Lower lobe of right lung (tissue), 2 donors: ENCODE measurements at places on chromosomes 2 and 18. TPM values are rescaled to one million over a fixed set of nuclear protein-coding genes. Genes with fewer than 3 reads are reported as not detected.

ADAM23 gene
- 2.5 TPM for total RNA-seq

DNA sequence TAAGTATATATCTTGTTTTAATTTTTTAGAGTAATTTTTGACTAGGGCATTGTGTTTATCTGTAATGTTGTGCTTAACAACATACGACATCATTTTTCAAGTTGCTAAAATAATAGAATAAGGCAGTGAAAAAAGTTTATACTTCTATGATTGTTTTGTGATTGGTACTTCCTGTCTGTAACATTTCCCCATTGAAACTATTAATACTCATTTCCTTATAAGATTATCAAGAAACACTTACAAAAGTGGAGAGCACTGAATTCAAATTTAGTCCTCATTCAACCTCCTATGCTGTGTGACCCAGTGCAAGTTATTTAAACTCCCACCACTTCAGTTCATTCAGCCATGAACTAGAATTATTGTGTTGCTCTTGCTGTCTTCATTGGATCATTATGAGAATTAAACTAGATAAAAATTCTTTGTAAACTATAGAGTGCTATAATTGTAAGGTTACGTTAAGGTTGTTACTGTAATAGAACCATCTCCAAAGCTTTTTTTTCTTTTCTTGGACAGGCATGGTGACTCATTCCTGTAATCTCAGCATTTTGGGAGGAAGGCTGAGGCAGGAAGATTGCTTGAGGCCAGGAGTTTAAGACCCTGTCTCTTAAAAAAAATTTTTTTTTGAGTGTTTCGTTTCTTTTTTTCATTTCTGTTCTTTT lies 2.8 kb downstream of the ETAA1 start:
- no peak for DNase-seq
- H3K27ac ChIP-seq: no peak overlapping the region
- H3K4me3 ChIP-seq: no peak overlapping the region
- H3K27me3 ChIP-seq: no peaks in the 10 kb centered on the region

- peaks cover 22% of the 10 kb centered on the region for H3K4me1 ChIP-seq
- H3K27ac ChIP-seq: peak within 1 kb of the TSS; percentile 90
- H3K4me3 ChIP-seq: peak within 1 kb of the TSS; percentile 71
- peaks cover 18% of the 10 kb centered on the region for H3K27me3 ChIP-seq
Measured at GRCh38 chr2:150487537-150488429, at the start of gene RND3. RND3 (minus strand) TSS chr2:150487667; CDS start chr2:150487417, 250 bp downstream.

- H3K27ac ChIP-seq: no peak overlapping the region
- no peak overlapping the region for H3K4me3 ChIP-seq
- H3K36me3 ChIP-seq: peaks cover 1% of the 10 kb centered on the region
- H3K27me3 ChIP-seq: no peaks in the 10 kb centered on the region
- DNase-seq: no peak
Measured at GRCh38 chr2:71521436-71521950, 68.1 kb downstream of the DYSF start.

MAIP1 gene
- 14.8 TPM for total RNA-seq

DNA sequence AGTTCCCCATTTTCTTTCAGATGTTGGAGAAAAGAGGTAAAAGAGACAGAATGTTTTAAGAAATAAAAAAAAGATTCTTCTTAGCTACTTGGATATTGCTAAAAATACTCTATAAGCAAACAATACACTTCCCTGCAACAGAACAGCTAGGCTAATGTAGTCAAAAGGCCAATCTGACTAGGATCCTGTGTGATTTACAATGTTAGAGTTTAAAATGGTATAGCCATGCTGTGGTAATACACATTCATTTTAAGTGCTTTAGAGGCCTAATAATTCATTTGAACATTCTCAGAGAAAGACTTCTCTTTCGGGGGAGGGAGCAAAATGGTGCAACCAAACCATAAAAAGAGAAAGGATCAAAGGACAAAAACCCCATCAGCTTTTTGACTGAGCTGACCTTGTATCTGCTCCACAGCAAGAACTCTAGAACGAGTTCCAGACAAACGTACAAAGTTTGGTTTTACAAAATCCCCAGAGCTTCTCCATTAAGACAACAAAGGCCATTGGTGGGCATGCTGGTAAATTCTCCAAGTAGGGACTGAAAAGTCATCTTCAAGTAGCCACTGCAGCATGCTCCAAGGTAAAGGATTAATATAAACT lies 200.2 kb downstream of the STK39 start:
- H3K27ac ChIP-seq: no peak overlapping the region
- no peaks in the 10 kb centered on the region for H3K36me3 ChIP-seq
- no peak for DNase-seq
- no peaks in the 10 kb centered on the region for H3K27me3 ChIP-seq

GRCh38 chr18:53441761-53442414 lies 782.6 kb downstream of the MBD2 start:
- H3K36me3 ChIP-seq: no peaks in the 10 kb centered on the region
- H3K27me3 ChIP-seq: no peaks in the 10 kb centered on the region
- H3K4me1 ChIP-seq: no peaks in the 10 kb centered on the region
- no peak for DNase-seq

GRCh38 chr18:26502823-26503222 lies 45.5 kb downstream of the KCTD1 start:
- DNase-seq: no peak
- no peaks in the 10 kb centered on the region for H3K27me3 ChIP-seq
- H3K4me3 ChIP-seq: no peak overlapping the region
- H3K36me3 ChIP-seq: no peaks in the 10 kb centered on the region
- no peaks in the 10 kb centered on the region for H3K4me1 ChIP-seq

- no peaks in the 10 kb centered on the region for H3K27me3 ChIP-seq
- H3K27ac ChIP-seq: no peak overlapping the region
- no peak for DNase-seq
- no peak overlapping the region for H3K4me3 ChIP-seq
Measured at GRCh38 chr2:212423089-212423488, 115.5 kb downstream of the ERBB4 start.

- H3K27ac ChIP-seq: no peak overlapping the region
- H3K4me1 ChIP-seq: no peaks in the 10 kb centered on the region
- H3K4me3 ChIP-seq: no peak overlapping the region
- no peaks in the 10 kb centered on the region for H3K27me3 ChIP-seq
- no peaks in the 10 kb centered on the region for H3K36me3 ChIP-seq
- no peak for DNase-seq
Measured at GRCh38 chr2:65722028-65722778, 289.8 kb upstream of the SPRED2 start.

DNA sequence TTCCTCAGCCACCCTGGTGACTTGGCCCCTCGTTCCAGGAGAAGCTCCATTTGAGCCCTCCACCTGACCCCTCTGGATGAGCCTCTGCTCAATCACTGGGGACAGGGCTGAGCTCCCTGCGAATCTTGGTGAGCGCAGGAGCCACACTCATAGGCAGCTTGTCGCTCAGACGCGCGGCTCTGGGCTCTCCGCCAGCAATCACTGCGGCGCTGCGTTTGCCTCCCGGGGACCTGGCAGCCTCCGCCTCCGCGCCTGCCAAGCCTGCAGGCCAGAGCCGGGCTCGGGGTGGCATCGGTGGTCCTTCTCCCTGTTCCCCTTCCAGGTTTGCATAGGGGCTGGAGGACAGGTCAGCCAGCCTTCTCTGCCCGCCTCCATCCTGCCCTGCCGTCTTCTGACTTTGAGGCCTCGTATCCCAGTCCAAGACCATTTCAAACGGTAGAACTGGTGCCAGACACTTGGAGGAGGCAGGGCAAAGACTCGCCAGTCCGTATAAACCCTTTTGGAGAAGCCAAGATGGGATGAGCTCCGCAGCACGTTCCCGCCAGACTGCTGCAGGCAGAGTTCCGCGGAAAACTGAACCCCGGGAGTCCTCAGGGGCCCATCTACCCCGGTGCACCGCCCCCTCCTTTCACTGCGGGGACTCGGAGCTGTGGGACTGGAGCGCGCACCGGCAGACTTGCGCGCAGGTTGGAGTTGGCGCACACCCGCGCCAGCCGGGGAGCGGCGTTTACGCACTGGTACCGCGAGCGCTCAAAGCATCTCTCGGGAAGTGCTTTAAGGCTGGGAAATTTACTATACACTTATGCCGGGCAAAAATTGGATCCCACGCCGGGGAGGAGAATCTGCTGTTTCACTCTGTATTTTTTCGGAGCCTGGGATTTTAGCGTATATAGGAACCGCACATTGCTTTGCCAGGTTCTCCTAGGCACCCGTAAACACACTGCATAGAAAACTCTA lies 1.1 kb upstream of the TACR1 start:
- H3K36me3 ChIP-seq: no peaks in the 10 kb centered on the region
- H3K4me3 ChIP-seq: peak overlapping the region; percentile 51
- H3K4me1 ChIP-seq: peaks cover 20% of the 10 kb centered on the region
- no peak overlapping the region for H3K27ac ChIP-seq

DNA sequence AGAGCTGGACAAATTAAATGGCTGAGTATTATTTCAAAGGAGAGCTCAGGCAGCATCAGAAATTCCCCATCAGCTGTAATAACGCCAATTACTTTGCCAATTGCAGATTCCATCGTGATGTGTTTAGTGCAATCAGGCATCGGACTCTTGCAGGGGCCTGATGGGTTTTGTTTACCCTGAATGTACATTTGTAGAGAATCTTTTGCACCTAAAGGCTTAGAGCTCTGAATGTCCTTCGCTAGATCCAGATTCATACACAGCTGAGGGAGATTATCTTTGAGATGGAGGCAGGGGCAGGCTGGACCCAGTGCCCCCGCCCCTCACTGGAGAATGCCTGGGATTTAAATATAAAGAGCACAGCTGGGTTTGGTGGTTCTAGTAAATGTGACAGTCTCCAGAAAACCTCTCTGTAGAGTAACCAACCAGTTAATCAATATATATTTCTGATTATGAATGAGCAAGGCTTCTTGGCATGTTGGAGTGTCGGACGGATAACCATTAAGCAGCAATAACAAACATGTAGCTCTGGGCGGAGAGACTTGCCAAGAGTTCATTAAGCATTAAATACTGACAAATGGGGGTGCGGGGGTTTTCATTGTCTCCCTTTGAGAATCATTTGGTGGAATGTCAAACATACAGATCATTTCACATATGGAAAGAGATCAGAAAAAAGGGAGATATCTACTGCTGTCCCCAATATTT lies 200.9 kb downstream of the SETBP1 start:
- H3K27me3 ChIP-seq: no peaks in the 10 kb centered on the region
- no peaks in the 10 kb centered on the region for H3K4me1 ChIP-seq
- H3K36me3 ChIP-seq: no peaks in the 10 kb centered on the region
- H3K4me3 ChIP-seq: no peak overlapping the region

RNU2-63P gene
- not detected for total RNA-seq

DCC gene
- 4.5 TPM for total RNA-seq

DNA sequence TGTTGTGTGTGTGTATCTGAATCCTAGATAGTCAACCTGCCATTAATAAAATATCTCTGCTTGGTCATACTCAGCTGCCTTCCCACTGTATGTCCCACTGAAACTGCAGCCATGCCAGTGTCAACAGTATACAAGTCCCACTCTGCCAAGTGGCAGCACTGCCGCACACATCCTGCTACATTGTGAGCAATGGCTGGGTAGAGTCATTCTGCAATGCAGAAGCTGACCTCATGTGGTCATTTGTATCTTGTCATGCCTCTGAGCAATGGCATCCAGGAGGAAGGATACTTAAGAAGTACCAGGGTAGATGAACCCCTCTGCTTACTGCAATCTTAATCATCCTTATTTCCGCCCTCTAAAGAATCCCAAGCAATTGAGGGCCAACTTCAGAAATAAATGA lies 302.2 kb upstream of the DDX18 start:
- H3K27ac ChIP-seq: no peak overlapping the region
- DNase-seq: no peak
- no peaks in the 10 kb centered on the region for H3K27me3 ChIP-seq
- H3K36me3 ChIP-seq: no peaks in the 10 kb centered on the region

DNA sequence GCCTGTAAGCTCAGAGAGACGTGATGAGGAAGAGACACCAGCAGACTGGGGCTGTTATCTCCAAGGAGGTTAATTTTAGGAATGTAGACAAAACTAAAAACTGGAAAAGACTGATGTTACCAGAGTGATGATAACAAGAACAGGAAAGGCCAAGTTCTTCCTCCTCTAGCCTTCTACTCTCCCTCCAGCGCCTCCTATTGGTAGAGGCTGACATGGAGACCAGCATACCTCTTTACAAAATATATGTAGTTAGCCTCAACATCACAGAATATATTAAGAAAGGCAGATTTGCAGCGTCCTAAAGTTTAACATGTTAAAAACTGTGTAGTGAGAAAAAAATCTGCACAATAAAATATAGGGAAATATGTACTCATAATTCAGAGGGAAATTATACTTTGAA lies 66.0 kb downstream of the TCF4 start:
- no peak overlapping the region for H3K27ac ChIP-seq
- H3K36me3 ChIP-seq: no peaks in the 10 kb centered on the region
- no peak for DNase-seq

DNA sequence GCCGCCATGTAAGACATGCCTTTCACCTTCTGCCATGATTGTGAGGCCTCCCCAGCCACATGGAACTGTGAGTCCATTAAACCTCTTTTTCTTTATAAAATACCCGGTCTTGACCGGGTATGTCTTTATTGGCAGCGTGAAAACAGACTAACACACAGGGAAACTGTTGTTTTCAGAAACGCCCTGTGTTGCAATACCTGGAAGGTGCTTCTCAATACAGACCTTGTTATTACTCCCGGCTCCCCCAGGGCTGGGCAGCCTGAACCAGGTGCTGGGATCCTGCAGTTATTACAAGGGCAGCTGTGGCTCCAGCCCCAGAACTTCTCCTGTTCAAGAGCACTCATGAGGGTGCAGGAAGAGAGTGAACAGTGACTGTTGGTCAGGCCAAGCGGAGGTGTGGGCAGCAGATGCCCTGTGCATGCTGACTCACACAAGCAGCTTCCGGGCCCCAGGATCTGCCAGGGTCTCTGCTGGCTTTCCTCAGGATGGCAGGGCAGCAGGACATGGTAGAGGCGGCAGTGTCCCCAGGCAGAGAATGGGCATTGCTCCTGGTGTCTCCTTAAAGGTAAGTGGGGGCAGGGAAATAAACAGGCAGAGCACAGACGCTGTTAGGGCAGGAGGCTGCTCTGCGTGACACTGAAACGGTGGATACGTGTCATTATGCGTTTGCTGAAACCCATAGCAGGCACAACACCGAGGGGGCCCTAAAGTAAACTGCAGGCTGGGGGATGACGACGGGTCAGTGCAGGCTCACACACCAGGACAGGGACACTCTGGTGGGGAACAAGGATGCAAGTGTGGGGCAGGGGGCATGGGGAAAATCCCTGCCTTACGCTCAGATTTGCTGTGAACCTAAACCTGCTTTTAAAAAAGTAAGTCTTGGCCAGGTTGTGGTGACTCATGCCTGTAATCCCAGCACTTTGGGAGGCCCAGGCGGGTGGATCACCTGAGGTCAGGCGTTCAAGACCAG lies 89.1 kb downstream of the NDUFA10 start:
- H3K4me1 ChIP-seq: no peaks in the 10 kb centered on the region
- H3K36me3 ChIP-seq: no peaks in the 10 kb centered on the region
- peak; percentile 28 for DNase-seq
- H3K27me3 ChIP-seq: peaks cover 2% of the 10 kb centered on the region
- no peak overlapping the region for H3K4me3 ChIP-seq
- H3K27ac ChIP-seq: no peak overlapping the region

SRD5A2 gene
- total RNA-seq: 1.2 TPM

- H3K27me3 ChIP-seq: peaks cover 37% of the 10 kb centered on the region
- no peak overlapping the region for H3K27ac ChIP-seq
- DNase-seq: no peak
- H3K4me3 ChIP-seq: no peak overlapping the region
Measured at GRCh38 chr2:130760754-130761751, 5.7 kb downstream of the AMER3 start.

TRIB2 gene
- total RNA-seq: 35.1 TPM
